ENCODE measurements at places on chromosomes 1 and 21.

- peak; percentile 3 for DNase-seq
These were observed 36.2 kb upstream of the HFM1 start for GRCh38 chr1:91440847-91441246.

DNA sequence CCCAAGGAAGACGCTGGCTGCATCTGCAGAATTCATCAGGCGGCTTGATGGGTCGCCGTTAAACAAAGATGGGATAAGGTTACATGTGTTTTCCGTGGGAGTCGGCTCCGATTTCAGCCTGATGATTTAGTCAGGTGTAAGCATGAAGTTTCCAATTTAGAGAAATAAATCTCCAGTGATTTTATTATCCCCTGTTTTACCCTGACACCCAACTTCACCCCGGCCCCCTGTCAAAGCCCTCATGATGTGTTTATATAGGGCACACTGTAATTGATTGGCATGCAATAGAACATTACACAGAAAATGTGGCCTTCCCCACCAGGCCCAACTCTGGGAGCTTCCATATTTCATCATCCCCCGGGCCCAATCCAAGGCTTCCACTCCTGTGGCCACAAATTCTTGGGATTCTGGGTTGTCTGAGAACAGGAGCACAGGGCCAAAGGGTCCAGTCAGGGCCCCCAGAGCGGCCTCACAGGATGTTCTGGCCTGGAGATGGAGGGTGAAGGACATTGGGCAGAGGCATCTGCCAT is 72.5 kb downstream of the FOXD2 start:
- no peak for DNase-seq

GRCh38 chr1:60235275-60235674 is 161.7 kb upstream of the C1orf87 start:
- no peak for DNase-seq

- no peak for DNase-seq
These were observed 19.4 kb downstream of the ABCG1 start for GRCh38 chr21:42238185-42238934.

DNA sequence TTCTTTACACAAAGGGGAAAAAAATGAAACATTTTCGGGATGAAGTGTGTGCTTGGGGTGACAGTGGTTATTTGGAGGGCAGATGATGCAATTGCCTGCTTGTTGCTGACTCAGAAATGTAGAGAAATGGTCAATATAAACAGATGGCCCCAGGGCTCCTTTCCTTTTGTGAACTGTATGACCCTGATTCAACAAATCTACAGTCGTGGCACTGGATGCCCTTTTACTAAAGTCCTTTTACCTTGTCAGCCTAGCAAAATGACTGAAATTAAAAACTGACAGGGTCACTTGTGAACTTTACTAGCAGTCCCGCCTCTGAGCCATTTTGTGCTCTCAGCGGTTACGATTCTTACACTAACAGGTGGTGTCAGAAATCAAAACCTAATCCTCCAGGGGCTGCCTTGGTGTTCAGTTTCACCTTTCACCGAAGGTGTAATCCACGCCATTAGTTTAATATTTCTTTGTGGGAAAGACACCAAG is 49.8 kb downstream of the GREM2 start:
- DNase-seq: no peak

- DNase-seq: no peak
These were observed 131.4 kb upstream of the USP24 start for GRCh38 chr1:55346586-55346985.

- no peak for DNase-seq
These were observed 71.7 kb upstream of the MROH9 start for GRCh38 chr1:170863621-170864020.
